Inflammatory macrophage treated with lipopolysaccharide for 4 hours (primary cell): ENCODE measurements at places on chromosomes 6 and 20.

- no peak for DNase-seq
Observed at GRCh38 chr6:111552958-111553357, 52.7 kb downstream of the TRAF3IP2 start.

DNA sequence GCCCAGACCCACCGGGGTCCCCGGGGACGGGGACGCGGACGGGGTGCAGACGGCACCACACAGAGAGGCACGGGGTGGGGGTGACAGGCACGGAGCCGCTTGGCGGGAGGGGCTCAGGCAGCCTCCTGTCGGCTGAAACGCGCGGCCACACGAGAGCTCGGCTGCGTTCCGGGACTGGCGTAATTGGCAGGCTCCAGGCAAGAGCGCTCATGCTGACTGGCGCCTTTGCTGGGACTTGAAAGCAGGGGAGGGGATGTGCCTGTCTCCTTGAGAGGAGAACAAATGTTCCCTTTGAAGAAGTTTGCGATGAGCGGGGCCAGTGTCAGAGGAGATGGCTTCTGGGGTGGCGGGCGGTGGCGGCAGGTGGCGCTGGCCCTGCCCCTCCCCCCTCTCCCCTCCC lies 25.8 kb downstream of the BHLHE23 start:
- no peak for DNase-seq

- no peak for DNase-seq
Observed at GRCh38 chr6:84836366-84836765, 72.0 kb upstream of the TBX18 start.

- DNase-seq, result no peak
Observed at GRCh38 chr6:101513181-101513580, 119.7 kb downstream of the GRIK2 start.

GRCh38 chr6:100693249-100693927 lies 187.7 kb downstream of the ASCC3 start:
- no peak for DNase-seq

DNA sequence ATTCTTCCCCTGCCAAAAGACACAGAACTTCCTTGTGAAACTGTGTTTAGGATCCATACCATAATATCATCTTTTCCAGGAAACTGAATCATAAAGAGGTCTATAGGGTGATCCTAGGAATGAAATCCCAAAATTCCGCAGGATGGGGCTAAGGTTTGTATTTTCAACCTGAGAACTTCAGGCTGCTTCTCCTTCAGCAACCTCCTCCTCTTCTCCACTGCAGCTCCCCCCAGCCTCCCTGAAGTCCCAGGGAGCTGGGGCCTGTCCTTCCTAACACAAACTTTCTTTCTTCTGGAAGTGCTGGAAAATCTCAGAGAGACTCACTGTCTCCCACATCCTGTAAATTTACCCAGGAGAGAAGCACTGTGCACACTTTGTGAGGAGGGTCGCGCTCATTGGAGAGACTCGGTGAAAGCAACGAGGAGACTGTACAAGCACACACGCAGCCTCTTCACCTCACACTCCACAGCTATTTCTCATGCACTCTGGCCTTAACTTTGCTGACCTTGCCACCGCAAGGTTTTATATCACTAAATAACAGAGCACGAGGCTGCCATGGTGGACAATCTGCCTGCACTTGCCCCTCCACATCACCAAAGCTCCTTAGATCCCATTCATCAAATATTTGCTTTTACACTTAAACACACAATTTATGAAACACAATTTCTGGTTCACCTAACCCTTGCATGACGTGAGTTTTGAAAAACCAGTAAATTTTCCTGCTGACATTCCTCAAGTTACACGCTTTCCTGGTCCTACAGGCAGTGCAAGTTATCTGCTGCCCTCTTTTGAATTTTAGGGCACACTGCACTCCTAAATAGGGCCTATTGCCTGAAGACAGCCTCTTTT lies 14.3 kb downstream of the ID4 start:
- DNase-seq, result peak; percentile 21

GRCh38 chr20:45044084-45044573 lies 56.8 kb downstream of the KCNS1 start:
- peak; percentile 68 for DNase-seq

- DNase-seq, result no peak
Observed at GRCh38 chr6:145372671-145373151, 362.6 kb downstream of the EPM2A start.
